ENCODE measurements at places on chromosomes 11 and 22.

DNA sequence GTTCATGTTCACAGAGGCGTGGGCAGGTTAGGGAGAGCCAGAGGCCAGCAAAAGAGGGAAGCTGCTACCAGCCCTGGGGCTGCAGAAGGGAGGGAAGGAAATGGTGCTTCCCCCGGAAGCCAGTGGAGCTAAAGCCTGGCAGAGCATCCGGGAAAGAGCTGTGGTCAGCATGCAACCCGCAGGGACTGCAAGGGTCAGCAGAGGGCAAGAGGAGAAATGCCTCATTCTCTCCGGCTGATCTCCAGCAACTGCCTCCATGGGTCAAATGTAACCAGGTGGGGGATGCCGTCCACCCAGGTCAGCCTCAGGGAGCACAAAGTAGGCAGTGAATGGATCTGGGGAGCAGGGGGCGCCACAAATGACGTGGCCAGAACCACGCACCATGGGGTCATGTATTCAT is 36.9 kb upstream of the PRR5 start:
- no peak for DNase-seq

- no peak for DNase-seq
Observed at GRCh38 chr11:46858920-46859546, 13.0 kb upstream of the CKAP5 start.

DNA sequence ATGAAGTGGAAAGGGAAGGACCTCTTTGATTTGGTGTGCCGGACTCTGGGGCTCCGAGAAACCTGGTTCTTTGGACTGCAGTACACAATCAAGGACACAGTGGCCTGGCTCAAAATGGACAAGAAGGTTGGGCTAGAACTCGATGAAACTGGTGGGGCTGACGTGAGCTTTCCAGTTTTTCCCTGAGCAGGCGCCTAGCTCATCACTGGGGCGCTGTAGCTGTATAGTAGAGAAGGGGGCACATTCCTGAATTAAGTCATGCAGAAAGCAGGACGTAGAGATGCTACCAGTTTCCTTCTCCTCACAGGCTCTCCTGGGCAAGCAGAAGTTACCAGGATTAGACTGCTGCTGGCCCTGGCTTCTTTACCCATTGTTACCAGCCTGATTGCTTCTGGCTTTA is 33.3 kb downstream of the NF2 start:
- DNase-seq = no peak

DNA sequence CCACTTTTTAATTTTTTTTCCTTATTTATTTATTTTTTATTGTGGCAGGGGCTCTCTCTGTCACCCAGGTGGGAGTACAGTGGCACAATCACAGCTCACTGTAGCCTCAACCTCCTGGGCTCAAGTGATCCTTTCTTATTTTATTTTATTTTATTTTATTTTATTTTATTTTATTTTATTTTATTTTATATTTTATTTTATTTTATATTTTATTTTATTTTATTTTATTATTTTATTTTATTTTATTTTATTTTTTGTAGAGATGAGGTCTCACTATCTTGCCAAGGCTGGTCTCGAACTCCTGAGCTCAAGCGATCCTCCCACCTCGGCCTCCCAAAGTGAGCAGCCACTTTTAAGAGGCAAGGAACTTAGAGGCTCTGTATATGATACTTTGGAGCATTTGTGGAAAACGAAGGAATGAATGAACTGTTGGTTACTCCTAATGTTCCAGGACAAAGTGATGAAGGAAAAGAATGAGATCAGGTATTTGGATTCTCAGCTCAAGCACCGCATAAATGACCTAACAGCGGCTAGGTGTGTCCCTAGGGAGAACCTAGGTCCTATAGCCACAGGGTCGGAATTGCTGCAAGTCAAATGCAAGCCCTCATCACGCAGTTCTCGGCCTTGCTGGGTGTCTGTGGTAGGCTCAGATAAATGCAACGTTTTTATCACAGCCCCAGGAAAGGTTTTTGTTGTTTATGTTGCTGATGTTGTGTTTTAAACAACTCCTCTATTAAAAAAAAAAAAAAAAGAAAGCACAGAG is 36.5 kb downstream of the ASCL2 start:
- no peak for DNase-seq

DNA sequence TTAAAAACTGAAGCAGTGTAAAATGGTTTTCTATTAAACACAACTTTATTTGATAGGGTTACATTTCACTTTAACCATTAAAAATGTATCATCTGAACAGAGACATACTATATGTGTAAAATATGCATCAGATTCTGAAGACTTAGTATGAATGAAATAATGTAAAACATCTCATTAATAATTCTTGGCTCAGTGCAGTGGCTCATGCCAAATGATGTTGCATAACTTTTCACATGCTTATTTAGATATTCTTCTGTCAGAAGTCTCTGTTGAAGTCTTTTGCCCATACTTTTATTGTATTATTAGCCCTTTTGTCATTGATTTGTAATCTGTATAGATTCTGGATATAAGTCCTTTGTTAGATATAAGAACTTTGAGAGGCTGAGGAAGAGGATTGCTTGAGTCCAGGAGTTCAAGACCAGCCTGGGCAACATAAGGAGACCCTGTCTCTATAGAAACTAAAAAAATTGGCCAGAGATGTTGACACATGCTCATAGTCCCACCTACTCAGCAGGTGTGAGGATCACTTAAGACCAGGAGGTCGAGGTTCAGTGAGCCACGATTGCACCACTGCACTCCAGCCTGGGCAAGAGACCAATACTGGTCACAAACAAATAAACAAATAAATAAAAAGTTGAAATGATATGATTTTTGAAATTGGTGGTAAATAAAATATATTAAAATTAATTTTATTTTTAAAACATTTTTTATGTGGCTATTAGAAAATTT is 73.8 kb upstream of the PARVA start:
- DNase-seq = no peak

Data from stimulated activated CD8-positive, alpha-beta memory T cell treated with anti-CD3 and anti-CD28 coated beads, Interleukin-4, amount 100 ng/mL, for 4 hours (primary cell).